ENCODE measurements at places on chromosomes 6 and 20. TPM values are rescaled to one million over a fixed set of nuclear protein-coding genes. Genes with fewer than 3 reads are reported as not detected.

- no peak for DNase-seq
Observed at GRCh38 chr20:22717466-22717865, 133.1 kb upstream of the FOXA2 start.

DNA sequence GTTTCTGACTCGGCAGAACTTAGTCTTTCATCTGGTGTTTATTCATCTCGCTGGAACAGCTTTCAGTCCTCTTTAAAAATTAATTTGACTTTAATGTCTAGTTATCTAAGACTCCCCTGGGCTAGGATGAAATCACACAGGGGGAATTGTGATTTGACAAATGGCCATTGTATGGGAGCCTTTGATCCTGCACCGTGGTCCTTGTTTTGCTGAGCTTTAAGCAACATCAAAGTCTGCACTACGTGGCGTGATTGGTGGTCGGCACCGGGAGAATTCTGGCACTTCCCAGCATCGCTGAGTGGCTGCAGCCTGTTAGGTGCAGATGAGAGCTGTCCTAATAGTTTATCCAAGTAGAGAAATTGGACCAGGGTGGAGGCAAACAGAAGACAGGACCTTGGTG, 146.9 kb downstream of the TBC1D7 start:
- no peak for DNase-seq

GRCh38 chr6:161748535-161749416, 474.9 kb upstream of the AGPAT4 start:
- DNase-seq, result no peak

GRCh38 chr20:47358672-47359529, 2.4 kb upstream of the ZMYND8 start:
- peak; percentile 43 for DNase-seq

DNA sequence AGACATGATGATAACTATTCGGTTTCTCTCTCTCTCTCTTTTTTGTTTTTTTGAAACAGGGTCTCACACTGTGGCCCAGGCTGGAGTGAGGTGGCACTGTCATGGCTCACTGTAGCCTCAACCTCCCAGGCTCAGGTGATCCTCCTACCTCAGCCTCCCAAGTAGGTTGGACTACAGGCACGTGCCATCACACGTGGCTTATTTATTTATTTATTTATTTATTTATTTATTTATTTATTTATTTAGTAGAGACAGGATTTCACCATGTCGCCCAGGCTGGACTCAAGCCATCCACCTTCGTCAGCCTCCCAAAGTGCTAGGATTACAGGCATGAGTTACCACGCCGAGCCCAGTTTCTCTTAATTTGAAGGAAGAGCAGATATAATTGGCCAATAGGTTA, 427.9 kb upstream of the JAG1 start:
- DNase-seq, result no peak

- DNase-seq, result no peak
Observed at GRCh38 chr6:156825475-156825874, 48.3 kb downstream of the ARID1B start.

GRCh38 chr6:98295515-98296175, 538.7 kb upstream of the POU3F2 start:
- DNase-seq, result no peak

GRCh38 chr6:158057213-158057987, 75.7 kb downstream of the SYNJ2 start:
- DNase-seq, result peak; percentile 17

DNA sequence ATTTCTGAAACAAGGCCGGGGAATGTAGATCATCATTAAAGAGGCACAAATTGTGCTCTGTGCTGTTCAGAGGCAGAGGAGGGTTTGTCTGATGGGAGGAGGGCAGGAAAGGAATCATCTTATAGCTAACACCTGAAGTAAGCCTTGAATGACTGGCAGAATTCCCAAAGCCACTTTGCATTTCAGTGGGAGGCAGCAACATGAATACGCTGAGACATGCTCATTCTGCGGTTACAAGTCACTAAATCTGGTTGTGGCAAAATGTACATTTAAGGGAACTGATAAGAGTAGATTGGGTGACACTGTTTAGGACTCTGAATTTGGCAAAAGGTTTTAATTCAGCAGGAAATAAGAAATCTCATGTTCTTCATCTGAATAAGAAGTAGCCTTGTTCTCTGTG, 4.4 kb upstream of the COL19A1 start:
- DNase-seq, result no peak

DNA sequence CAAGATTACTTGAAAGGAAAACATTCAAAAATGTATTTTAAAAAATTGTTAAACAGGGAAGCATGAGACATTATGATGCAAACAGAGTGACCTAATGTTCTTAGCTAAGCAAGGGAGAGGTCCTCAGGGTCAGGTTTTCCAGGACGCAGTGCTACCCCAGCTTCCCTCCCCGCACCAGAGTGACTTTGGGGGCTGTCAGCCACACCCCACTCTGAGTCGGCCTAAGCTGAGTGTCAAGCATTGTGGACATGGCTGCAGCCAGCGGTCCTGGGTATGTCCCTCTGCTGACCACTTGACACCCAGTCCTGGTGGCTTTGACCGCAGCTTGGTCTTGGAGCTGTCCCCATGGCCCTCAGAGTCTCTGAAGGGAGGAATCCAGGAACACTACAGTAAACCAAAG, 54.9 kb upstream of the CD93 start:
- no peak for DNase-seq

DNA sequence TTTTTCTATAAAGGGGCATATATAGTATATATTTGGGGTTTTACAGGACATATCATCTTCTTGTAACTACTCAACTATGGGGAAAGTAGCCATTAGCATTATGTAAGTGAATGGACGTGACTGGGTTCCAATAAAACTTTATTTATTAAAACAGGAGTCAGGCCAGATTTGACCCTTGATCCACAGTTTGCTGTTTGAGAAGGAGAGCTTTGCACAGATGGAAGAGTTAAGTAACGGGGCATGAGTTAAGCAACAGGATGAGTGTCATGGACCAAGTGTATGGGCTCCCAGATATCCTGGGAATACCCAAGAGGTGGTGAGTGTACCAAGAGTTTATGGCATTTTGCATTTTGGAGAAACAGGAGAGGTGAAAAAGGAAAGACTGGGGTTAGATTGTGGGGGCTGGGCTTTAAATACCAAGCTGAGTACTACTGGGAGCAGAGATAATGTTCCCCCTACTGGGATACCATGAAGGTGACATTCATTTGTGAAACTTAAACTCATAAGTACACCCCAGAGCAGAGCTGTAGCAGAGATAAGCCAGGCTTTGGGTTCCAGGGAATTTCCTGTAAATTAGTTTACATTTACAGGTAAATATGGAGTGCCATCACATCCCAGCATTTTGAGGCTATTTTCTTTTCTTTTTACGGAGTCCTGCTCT, 18.5 kb upstream of the SCUBE3 start:
- no peak for DNase-seq

The GPX5 gene
- not detected for total RNA-seq

Data from CD4-positive, alpha-beta T cell (primary cell).